ENCODE measurements at places on chromosomes 11 and 22.

DNA sequence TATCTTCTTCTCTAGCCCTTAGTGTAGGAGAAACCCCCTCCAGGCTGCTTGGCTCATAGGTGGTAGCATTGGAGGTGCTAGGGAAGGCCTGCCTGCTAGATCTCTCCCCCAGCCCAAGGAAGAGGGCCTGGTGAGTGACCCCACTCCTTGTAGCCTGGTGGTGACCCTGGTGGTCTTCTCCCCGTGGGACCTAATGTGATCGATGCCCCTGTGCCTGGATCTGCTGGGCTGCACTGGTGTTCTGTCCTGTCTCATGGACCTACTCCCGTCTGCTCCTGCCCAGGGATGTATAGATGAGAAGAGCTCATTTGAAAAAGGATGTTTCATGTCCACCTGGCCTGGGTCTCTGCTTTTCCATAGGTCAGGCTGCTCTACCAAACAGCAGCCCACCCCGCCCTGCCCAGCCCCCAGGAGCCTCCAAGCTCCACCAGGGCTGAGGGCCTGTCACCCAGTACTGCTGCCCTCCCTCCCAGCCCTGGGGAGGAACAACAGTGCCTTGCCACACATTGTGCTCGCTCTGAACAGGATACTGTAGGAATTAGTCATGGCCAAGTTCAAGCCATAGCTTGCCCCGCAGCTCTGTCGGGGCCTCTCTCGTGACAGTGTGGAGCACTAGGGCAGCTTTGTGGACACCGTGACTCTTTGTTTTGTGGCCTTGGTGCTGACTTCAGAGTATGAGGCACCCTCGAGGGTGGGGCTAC, 19.7 kb downstream of the SLC37A2 start:
- DNase-seq, result no peak

DNA sequence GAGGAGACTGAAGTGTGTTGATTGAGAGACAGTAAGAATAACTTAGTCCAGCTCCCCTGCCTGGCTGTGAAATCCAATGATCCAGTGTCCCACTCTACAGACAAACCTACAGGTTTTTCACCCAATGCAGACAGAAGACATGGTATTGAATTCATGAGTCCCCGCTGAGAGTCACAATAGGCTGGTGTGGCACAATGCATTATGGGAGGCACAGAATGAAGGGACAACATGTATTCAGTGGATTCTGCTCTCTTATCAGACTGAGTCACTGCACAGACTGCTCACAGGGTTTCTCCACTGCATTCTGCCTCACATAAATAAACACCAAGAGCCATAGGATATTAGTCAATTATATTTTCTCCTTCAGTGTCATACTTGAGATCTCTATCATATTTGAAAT, 55.2 kb upstream of the TOP3B start:
- DNase-seq, result no peak

- no peak for DNase-seq
These were observed 41.3 kb downstream of the POLD3 start for GRCh38 chr11:74633406-74634393.

GRCh38 chr22:46992121-46992731, 229.8 kb downstream of the TBC1D22A start:
- DNase-seq, result no peak

DNA sequence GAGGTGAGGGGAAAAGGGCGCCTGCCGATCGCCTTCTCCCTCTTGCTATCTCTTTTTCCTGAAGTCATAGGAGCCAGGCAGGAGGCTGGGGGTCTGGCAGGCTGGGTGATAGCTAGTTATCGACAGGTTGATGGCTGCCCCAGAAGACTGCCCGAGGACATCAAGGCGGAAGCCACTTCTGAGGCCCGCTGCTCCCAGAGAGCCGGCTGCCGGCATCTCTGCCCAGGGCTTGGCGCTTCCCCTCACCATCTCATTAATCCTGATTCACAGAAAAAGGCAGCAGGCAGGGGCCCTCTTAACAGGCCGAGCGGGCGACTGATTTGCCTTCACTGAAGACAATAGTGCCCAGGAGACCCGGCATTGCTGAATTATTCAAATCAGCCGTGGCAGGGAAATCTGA, 124.2 kb downstream of the MIAT start:
- DNase-seq, result no peak

- DNase-seq, result peak; percentile 44
These were observed 10.2 kb upstream of the LRRC32 start for GRCh38 chr11:76680518-76681425.
